ENCODE measurements at places on chromosomes 6 and 20.

DNA sequence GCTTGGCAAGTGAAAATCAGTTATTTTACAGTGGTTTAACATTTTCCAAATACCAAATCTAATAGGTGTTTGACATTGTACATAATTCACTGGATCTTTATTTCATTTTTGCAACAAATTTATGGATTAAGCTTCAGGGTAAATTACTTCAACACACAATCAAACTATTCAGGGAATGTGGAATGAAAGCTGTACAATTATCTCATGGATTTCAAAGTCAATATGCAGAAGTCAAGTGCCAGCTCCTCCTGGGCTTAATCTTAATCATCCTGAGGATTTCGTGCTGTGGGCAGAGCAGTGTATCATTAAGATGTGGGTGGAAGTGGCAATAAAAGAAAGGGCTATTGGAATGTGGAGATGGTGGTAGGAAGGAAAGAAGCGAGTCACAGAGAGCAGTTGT lies 548.8 kb downstream of the COL12A1 start:
- DNase-seq = no peak

- DNase-seq = no peak
Observed at GRCh38 chr6:39035681-39036080, 12.9 kb upstream of the GLP1R start.

- DNase-seq = no peak
Observed at GRCh38 chr6:161744211-161745067, 470.6 kb upstream of the AGPAT4 start.

GRCh38 chr20:32052778-32053362 lies 828 bp downstream of the HCK start:
- peak; percentile 24 for DNase-seq

GRCh38 chr6:68709882-68710281 lies 74.8 kb downstream of the ADGRB3 start:
- no peak for DNase-seq

GRCh38 chr6:51865996-51866395 lies 221.4 kb downstream of the PKHD1 start:
- no peak for DNase-seq

- DNase-seq = no peak
Observed at GRCh38 chr20:48984575-48985219, 61.4 kb upstream of the CSE1L start.

- DNase-seq = no peak
Observed at GRCh38 chr6:107075951-107076381, 39.3 kb downstream of the BEND3 start.

DNA sequence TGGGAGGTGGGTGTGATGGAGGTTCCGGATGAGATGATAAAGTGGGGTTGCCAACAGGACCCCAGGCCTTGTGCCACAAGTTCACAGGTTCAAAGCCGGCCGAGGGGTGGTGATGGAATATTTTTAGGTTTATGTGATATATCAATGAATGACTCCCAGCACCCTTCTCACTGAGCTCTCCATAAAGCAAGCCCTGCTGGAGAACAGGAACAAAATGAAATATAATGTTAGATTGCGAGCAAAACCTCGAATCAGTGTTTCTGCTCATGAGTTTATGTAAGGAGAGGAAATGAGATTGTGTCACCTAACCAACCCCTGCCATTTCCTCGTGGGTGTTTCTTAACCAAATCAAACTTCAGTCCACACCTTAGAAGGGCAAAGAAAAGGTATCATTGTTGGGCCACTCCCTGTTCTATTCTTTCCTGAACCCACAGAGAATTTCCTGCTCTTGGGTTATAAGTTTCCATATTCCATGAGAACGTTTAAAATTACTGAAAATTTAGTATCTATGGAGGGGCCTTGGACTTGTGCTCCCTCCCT lies 192.2 kb upstream of the EXOC2 start:
- no peak for DNase-seq

GRCh38 chr6:3757241-3757641 lies 5.7 kb upstream of the PXDC1 start:
- no peak for DNase-seq

DNA sequence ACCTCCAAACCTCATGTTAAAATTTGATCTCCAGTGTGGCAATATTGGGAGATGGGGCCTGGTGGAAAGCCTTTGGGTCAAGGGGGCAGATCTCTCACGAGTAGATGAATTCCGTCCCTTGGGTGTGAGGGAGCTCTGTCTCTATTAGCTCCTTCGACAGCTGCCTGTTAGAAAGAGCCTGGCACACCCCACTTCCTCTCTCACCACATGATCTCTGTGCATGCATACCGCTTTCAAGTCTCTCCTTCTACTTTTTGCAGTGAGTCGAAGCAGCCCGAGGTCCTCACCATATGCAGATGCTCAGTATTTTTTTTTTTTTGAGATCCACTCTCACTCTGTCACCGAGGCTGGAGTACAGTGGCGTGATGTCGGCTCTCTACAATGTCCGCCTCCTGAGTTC lies 176.9 kb downstream of the SYNDIG1 start:
- no peak for DNase-seq

- DNase-seq = peak; percentile 56
Observed at GRCh38 chr6:87756858-87757257, 54.8 kb upstream of the AKIRIN2 start.

DNA sequence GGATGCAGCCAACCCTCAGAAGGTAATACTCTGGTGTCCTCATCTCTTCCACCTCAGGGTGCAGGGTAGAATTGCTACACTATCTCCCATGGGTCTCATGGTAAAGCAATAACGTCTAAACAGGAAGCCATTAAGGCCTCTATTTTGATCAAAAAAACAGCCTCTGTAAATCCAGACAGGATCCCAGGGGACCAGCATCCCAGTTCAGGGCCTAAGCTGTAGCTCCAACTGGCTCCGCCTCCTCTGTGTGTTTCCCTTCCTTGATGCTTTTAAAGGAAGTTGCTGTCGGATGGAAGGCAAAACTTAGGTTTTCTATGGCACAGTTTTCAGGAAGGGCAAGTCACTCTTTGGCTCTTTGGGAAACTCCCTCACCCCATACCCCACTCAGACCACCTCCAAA lies 222.0 kb downstream of the MAFB start:
- DNase-seq = no peak

DNA sequence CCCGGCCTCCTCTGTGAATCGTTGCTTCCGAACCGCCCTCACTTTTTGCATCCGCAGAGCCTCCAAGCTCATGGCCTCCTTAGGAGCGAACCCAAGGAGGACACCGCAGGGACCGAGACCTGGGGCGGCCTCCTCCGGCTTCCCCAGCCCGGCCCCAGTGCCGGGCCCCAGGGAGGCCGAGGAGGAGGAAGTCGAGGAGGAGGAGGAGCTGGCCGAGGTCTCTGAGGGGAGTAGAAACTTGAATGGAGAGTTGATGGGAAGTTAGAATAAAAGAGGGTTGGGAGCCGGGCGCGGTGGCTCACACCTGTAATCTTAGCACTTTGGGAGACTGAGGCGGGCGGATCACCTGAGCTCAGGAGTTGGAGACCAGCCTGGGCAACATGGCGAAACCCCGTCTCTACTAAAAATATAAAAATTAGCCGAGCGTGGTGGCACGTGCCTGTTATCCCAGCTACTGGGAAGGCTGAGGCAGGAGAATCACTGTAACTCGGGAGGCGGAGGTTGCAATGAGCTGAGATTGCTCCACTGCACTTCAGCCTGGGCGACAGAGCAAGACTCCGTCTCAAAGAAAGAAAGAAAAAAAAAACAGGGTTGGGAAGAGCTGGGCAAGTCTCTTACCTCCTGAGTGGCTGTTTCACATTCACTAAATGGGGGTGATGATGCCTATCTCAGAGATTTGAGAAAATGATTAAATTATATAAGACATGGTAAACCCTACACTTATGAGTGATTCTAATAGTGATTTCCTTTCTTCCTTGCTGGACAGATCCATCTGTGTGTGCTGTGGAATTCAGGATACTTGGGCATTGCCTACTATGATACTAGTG lies 805 bp downstream of the MSH5 start:
- no peak for DNase-seq

- DNase-seq = no peak
Observed at GRCh38 chr6:11412011-11412424, 125.5 kb upstream of the TMEM170B start.

Measured in stimulated activated naive CD8-positive, alpha-beta T cell treated with anti-CD3 and anti-CD28 coated beads, Interleukin-15, Interleukin-2, amounts not matched to agents 100 U/mL and 50 U/mL, for 24 hours (primary cell).